ENCODE measurements at places on chromosomes 11 and 22. TPM values are rescaled to one million over a fixed set of nuclear protein-coding genes. Genes with fewer than 3 reads are reported as not detected.

TBX1 gene
- total RNA-seq: 0.56 TPM

NLRP10 gene
- not detected for total RNA-seq

NDUFC2 gene
- 208 TPM for total RNA-seq

SMIM38 gene
- total RNA-seq: 0.26 TPM

SLC43A3 gene
- total RNA-seq: 181 TPM

PEX16 gene
- total RNA-seq: 44.6 TPM

CTSD gene
- 92.1 TPM for total RNA-seq

OR2AG2 gene
- 0.47 TPM for total RNA-seq

HBE1 gene
- total RNA-seq: not detected

GAL gene
- 0.65 TPM for total RNA-seq

SLC16A8 gene
- not detected for total RNA-seq

PGA4 gene
- total RNA-seq: not detected

IGLL1 gene
- total RNA-seq: not detected

GDPD4 gene
- not detected for total RNA-seq

DSCAML1 gene
- not detected for total RNA-seq

PACS1 gene
- total RNA-seq: 80.4 TPM

PRRG4 gene
- 0.91 TPM for total RNA-seq

RGL4 gene
- total RNA-seq: 11.7 TPM

CCDC117 gene
- total RNA-seq: 46.4 TPM

RBMXL2 gene
- total RNA-seq: not detected

RASSF10 gene
- not detected for total RNA-seq

IGSF9B gene
- total RNA-seq: 73.6 TPM
